SJCRH30 (cell line): ENCODE measurements at places on chromosomes 5 and 9. TPM values are rescaled to one million over a fixed set of nuclear protein-coding genes. Genes with fewer than 3 reads are reported as not detected.

Gene PCDHGB1
- total RNA-seq, result 21.1 and 23.4 TPM in 2 replicates

Gene NFIB
- 44.7 and 48.1 TPM in 2 replicates for total RNA-seq

Gene CDH18
- 0.10 and 0.14 TPM in 2 replicates for total RNA-seq

Gene HRCT1
- total RNA-seq, result 0.48 TPM in 1 of 2 replicates, not detected in the other

Gene SLCO4C1
- total RNA-seq, result not detected in 2 replicates

Gene RASEF
- 10.5 and 12.6 TPM in 2 replicates for total RNA-seq

Gene BRINP1
- total RNA-seq, result 42.7 and 44.4 TPM in 2 replicates

Gene MCC
- total RNA-seq, result 26.6 and 26.9 TPM in 2 replicates

Gene SCGB3A2
- not detected in 2 replicates for total RNA-seq

Gene RAD1
- total RNA-seq, result 64.9 and 65.8 TPM in 2 replicates

Gene SPRY4
- total RNA-seq, result 41.6 and 41.7 TPM in 2 replicates

Gene PCDHA9
- total RNA-seq, result 0.02 TPM in 1 of 2 replicates, not detected in the other
